Ureter (tissue), 1 donor: ENCODE measurements at places on chromosomes 3 and 15. TPM values are rescaled to one million over a fixed set of nuclear protein-coding genes. Genes with fewer than 3 reads are reported as not detected.

- DNase-seq = no peak
Observed at GRCh38 chr3:149536429-149536828, 61.9 kb downstream of the TM4SF4 start.

GRCh38 chr3:172635588-172635987 is 75.3 kb downstream of the NCEH1 start:
- DNase-seq = no peak

GRCh38 chr3:34844323-34844620 is 795.1 kb upstream of the ARPP21 start:
- no peak for DNase-seq

- DNase-seq = no peak
Observed at GRCh38 chr15:65377105-65377975, 462 bp downstream of the IGDCC3 start.

- DNase-seq = no peak
Observed at GRCh38 chr15:42955518-42955917, 34.9 kb upstream of the TTBK2 start.

- no peak for DNase-seq
Observed at GRCh38 chr3:74636981-74637380, 22.5 kb upstream of the CNTN3 start.

THSD4 gene
- 57.9 TPM for total RNA-seq
